ENCODE measurements at places on chromosomes 5 and 9.

- DNase-seq, result no peak
These were observed 5.3 kb downstream of the IL12B start for GRCh38 chr5:159324986-159325385.

- no peak for DNase-seq
These were observed 123.5 kb downstream of the RASEF start for GRCh38 chr9:82939451-82939850.

DNA sequence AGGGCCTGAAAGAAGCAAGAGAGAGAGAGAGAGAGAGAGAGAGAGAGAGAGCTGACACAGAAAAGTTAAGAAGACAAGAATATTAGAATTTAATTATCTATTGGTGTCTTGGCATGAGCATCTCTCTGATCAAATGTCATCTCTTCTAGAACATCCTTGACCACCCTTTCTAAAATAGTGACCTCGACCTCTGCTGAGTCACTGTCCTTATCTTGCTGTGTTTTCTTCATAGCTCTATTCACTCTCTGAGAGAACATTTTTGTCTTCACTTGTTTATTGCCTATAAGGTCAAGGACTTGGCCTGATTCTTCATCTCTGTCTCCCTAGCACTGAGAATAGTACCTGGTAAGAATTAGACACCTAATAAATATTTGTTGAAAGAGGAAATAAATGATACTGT is 383.8 kb upstream of the RPS23 start:
- no peak for DNase-seq

- DNase-seq, result no peak
These were observed 298.0 kb downstream of the FBXL7 start for GRCh38 chr5:15798006-15798405.

DNA sequence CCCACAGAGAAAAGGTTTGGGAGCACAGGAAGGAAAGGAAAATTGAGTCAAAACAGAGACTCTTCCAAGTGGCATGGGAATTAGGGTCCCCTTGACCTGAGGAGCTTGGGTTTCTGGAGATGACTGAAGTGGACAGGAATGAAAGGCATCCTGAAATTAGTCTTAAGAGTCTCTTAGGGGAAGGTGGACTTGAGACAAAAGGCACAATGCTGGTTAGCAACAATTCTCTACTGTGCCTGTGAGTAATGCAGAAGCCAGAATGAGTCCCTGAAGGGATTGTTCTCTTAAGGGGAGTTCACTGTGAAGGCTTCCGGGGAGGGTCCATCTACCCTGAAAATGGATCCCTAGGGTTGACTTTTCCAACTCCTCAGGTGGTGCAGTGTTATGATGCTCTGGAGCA is 58.4 kb upstream of the FOXE1 start:
- no peak for DNase-seq

- no peak for DNase-seq
These were observed 276.3 kb downstream of the PSAT1 start for GRCh38 chr9:78573205-78573604.

DNA sequence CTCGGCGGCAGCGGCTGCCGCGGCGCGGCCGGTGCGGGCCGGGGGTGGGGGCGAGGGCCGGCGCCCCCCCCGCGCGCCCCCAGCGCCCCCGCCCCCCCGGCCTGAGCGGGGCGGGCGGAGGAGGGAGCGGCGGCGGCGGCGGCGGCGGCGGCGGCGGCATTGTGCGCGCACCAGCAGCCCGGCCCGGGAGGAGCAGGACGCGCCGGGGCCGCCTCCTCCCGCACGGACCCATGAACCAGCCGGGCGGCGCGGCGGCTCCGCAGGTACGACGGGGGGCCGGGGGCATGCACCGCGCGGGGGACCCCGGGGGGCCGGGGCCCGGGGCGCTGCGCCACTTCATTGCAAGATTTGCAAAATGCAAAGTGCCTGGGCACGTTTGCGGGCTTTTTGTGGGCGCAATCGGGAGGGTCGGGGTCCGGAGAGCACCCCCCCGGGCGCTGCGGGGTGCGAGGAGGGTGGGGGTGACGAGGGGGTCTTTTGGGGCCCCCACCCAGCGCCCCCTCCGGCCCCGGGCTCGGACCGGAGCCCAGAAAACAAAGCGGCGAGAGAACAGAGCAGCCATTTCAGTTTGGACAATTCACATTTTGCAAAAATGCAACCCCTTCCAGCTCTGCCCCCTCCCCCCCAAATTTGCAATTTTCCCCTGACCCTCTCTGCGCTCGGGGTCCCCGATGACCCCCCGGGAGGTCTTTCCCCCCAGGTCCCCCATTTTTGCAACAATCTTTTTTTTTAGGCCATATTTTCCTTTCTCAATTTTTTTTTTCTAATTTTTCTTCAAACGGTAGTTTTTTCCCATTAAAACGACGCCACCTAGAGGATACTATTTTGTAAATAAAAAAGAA is at the start of gene ZNF618:
Gene ZNF618 (plus strand): TSS at position 159 of the 842 bp plus-strand sequence. CDS start 72 bp downstream, at position 231.
- DNase-seq, result peak; percentile 25

DNA sequence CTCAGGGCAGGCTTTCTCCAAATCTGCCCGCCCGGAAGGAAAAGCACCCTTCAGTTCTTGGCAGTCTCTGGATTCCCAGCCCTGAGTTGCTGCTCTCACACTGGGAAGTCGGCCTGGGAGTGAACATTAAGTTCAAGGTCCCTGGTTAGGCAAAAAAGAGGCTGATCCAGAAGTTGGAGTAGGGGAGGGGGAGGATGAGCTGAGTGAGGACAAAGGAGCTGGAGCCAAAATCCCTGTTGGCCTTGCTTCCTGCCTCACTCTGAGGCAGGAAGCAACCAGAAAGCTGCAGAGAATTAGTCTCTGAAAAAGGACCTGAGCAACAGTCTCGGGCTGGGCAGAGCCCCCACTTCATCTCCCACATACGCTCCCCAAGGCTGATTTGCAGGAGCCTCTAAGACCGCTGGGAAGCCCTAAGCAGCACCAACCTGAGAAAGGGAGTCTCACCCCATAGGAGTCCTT is 15.0 kb upstream of the RPS14 start:
- DNase-seq, result no peak

DNA sequence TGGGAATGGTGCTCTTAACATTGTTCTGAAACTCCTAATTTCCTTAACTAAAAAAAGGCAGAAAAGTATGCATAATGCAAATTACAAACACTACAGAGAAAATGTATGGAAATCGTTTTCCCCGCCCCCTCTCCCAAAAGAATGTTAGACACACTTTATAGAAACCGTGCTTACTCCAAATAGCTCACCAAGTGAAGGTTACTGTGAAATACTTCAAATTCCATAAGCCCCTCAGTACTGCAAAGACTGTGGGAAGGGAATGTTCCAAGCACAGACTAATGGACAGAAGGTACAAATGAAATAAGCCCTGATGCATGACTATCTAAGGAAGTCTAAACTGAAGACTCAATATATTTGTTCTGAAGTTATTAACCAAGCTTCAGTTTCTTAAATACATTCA is 12.5 kb downstream of the MAPKAP1 start:
- no peak for DNase-seq

DNA sequence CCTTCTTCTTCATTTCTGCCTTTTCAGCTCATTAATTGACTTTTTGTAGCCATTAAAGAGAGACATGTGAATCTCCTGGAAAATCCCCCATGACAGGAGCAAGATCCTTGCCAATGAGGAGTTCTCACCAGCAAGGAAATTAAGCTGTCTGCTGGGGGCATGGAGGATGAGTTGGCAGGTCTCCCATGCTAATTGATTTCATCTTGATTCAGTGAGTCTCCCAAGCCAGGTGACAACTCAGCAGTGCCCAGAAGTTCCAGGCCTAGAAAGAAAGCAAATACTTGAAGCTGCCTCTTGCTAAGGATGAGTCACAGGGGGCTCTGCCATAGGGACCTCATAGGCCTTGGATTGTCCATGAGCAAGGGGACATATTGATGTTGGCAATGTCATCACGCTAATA is 30.0 kb upstream of the ADRA1B start:
- no peak for DNase-seq

- DNase-seq, result peak; percentile 90
These were observed 1719.1 kb downstream of the MAT2B start for GRCh38 chr5:165224366-165225045.

GRCh38 chr5:176356179-176356566 is 5.4 kb downstream of the KIAA1191 start:
- DNase-seq, result no peak

DNA sequence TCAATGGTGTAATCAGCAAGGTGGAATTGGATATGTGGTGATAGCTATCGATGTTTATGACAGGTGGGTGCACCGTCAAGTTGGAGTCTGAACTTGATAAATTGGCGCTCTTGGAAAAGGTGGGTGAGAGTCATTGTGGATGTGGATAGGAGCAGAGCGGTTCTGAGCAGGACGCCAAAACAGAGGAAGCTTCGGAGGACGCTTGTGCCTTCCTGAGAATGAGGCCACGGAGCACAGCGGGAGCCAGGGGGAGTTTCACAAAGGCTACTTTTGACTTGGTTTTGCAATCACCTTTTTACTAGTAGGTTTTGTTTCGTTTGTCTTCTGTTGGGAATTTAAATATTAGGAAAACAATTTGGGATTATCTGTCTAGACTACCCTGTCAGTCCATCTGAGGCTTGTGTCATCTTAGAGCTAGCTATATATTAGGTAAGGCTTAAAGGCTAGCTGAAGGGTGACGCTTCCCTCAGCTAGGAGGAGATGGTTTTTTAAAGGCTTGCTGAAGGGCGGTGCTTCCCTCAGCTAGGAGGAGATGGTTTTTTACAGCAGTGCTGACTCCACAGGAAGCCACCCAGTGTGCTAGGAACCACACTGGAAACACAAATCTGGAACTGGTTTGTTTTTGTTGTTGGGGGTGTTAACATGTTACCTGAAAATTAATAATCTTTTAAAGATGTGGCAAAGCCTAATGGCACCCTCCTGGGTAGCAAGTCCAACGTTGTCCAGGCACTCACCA is 142.4 kb upstream of the IRX4 start:
- DNase-seq, result no peak

- DNase-seq, result peak; percentile 87
These were observed 310.5 kb downstream of the DMAC1 start for GRCh38 chr9:7489036-7489435.

DNA sequence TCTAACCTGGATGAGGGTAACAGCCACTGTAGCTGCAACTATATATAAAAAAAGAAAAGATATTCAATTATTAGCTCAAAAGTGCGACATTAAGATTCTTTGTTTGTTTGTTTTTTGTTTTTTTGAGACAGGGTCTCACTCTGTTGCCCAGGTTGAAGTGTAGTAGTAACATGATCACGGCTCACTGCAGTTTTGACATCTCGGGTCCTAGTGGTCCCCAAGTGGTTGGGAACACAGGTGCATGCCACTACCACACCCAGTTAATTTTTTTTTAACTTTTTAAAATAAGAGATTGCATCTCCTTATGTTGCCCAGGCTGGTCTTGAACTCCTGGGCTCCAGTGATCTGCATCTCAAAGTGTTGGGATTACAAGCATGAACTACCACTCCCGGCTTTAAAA is 61.8 kb downstream of the MEF2C start:
- no peak for DNase-seq

DNA sequence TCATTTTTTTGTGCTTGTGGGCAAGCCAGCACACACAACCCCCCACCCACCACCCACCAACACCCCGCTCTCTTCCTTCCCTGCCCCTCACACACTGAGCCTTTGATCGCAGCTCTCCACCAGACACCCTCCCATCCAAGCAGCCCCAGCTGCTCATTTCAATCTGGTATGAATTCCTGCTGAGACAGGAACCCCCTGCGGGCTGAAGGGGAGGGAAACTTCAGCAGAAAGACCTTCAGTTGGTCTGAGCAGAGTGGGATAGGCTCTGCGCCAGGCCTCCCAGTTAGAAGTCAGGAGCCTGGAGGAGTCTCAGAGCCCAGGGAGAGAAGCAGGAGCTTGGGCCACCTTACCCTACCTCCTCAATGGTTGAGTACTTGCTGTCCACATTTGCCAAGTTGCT is 7.2 kb downstream of the PCDHGC5 start:
- DNase-seq, result no peak

GRCh38 chr9:72635197-72635596 is 113.8 kb downstream of the TMC1 start:
- DNase-seq, result no peak

DNA sequence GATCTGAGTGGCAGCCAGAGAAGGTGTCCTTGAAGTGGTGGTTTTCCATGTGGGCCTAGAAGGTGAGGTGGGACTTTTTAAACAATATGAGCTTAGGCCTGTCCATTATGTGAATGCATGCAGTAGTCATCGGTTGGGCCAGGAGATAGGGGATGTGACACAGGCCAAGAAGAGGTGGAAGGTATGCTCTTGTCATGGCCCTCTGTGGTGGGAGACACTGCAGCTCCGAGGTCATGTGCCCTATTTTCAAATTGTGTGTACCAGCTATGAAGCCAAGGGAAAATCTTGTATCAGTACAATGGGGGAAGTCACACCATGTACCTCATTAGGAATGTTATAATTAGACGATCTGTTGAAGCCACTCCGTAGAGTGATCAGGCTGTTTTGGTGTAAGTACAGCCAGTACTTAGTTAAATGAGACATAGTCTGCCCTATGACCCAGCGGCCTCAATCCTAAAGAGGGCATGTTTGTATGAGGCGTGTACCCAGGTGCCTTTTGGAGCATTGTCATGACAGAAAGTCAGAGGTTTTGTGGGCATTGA is 280.1 kb downstream of the MAST4 start:
- no peak for DNase-seq

DNA sequence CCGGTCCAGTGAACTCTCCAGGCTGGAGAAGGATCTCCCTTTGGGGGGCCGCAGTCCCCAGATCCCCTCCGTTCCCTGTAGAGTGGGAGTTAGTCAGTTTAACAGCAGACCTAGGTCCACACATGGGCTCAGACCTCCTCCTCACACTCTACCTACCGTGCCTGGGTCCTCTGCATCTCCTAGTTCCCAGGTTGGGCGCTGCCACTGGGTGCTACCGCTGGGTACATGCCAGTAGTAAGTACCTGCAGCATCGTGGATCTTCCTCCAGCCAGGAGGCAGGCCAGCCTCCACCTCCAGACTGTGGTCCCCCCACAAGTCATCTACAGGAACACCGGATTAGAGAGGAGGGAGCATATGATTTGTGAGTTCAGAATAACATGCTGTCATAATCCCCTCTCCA is 802 bp downstream of the APBB3 start:
- DNase-seq, result no peak

- no peak for DNase-seq
These were observed 95.0 kb upstream of the NR5A1 start for GRCh38 chr9:124602204-124602603.

- DNase-seq, result no peak
These were observed 89.3 kb upstream of the NR3C1 start for GRCh38 chr5:143492783-143493182.

- no peak for DNase-seq
These were observed 28.7 kb downstream of the ENHO start for GRCh38 chr9:34493972-34494535.

- no peak for DNase-seq
These were observed 460.8 kb downstream of the ENC1 start for GRCh38 chr5:74179701-74180100.

DNA sequence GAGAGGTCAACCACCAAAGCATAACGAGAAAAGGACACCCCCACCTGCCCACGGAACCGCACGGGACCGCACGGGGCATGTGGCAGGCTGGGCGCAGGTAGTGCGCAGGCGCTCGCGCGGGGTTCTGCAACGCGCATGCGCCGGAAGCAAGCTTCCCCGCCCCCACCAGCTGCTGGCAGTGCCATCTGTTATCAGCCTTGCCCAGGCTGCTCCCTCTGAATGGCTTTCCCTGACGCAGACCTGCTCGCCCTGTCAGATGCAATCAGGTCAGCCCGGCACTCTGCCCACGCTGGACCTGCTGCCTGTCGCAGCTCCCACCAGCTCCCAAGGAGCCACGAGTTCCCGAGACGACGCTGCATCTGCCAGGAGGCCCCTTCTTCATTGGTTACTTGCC is 22.8 kb downstream of the PTCH1 start:
- no peak for DNase-seq

All from SK-N-DZ (cell line).